ENCODE measurements at places on chromosomes 13 and 19.

GRCh38 chr13:110869805-110870706 lies 44.8 kb downstream of the ANKRD10 start:
- DNase-seq: peak; percentile 8

DNA sequence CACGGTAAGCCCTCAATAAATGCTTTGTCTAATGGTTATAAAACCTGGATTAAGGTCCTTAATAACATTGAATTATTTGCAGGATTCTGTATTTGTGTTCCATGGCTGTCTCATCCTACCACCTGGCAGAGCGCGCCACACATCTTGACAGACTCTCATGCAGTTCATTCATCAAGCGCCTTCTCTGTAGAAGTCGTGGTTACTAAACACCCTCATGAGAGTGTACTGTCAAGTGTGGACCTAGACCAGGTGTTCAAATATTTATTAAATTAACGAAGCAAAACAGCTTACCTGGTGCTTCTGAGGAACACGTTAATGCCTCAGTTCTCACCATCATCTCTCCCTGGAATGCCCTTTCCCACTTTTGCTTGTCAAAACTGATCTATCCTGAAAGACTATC lies 13.1 kb upstream of the FBXL3 start:
- DNase-seq: no peak

GRCh38 chr19:35302446-35302845 lies 10.5 kb downstream of the MAG start:
- DNase-seq: no peak

DNA sequence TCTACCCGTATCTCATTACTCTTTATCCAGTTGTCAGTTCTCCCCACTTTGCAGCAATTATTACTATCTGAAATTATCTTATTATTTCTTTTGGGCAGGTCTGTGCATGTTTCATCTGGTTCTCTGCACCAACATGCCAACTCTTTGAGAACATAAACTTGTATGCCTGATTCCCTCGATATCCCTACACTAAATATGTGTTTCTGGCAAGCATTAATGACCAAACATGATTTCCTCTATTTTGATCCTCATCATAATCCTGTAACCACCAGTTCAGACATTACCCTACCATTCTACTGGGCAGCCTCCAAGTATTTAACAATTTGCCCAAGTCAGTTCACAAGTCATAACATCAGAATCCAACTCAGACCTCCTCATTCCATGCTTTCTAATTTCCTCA lies 426.1 kb downstream of the FOXO1 start:
- DNase-seq: no peak

DNA sequence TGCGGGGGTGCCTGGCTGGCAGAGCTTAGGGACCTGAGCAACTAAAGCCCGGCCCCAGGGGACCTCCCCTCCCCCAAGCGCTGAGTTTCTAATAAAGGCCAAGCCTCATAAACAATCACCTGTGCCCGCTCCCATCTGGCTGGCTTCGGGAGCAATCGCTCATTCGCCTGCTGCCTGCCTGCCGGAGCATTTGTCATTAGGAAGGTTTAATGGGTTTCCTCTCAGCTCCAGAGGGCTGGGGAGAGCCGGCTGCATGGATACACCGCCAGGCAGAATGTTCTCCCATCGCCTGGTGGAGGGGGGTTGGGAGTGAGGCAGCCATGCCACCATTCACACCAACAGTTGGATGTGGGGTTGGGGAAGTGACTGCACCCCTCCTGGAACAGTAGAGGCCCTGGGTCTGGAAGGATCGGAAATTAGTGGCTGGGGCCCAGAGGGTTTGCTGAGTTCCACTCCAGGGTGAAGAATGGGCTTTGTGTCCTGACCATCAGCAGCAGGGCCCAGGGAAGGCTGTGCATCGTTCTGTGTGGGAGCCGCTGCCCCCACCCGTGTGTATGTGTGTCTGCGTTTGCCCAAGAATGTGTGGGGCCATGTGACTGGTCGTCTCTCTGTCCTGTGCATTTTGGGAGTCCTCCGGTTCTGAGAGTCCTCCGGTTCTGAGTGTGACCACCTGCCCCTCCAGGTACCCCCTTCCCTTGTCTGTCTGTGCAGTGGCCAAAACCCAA lies 15.3 kb downstream of the PIN1 start:
- no peak for DNase-seq

DNA sequence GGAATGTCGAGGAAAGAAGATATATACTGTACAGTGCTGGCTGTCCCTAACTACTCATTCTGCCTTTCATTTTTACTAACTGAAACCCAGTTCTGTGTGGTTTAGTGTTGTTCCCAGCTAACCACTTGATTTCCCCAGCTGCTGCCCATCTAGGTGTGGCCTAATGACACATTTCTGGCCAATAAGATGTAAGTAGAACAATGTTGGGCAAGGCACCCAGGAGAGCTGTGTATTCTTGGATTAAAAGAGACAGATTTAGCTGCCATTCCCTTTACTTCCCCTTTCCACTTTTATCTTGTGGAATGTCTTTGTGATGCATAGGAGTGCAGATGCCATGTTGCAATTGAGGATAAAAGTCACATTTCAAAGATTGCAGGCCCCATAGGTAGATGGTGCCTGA lies 28.3 kb upstream of the PCDH9 start:
- no peak for DNase-seq

GRCh38 chr19:29538651-29539050 lies 12.9 kb downstream of the VSTM2B start:
- no peak for DNase-seq

DNA sequence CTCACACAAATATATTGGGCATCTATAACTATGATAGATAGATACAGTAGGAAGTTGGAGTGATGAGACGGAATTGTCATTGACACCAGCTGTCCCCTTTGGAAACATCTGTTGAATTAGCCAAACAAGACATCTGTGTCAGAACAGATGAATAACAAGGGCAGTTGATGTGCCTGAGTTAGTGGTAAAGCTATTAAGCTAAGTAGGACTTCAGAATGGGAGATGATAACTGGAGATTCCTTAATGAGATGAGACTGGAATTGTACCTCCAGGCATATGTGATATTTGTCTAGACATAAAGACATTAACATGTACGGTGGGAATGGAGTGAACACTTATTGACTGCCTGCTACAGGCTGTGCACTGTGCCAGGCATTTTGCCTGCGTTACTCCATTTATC lies 78.7 kb downstream of the MBNL2 start:
- no peak for DNase-seq

DNA sequence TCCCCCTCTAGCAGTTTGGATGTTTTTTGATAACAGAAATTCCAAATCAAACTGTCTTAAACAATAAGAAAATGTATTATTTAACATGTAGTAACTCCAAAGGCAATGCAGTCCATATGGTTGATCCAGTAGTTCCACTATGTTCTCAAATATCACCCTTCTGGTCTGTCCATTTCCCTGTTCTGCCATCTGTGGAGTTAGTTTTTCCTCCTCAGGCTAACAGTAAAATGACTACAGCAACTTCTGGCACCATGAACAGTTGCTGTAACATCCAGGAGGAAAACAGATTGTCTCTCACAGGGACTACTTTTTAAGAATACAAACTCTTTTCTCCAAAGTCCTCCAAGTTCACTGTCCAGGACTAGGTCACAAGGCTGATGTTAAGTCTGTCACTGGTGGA lies 455.4 kb downstream of the FGF14 start:
- DNase-seq: no peak

GRCh38 chr19:2271234-2272103 lies 10.5 kb downstream of the PEAK3 start:
- DNase-seq: no peak

DNA sequence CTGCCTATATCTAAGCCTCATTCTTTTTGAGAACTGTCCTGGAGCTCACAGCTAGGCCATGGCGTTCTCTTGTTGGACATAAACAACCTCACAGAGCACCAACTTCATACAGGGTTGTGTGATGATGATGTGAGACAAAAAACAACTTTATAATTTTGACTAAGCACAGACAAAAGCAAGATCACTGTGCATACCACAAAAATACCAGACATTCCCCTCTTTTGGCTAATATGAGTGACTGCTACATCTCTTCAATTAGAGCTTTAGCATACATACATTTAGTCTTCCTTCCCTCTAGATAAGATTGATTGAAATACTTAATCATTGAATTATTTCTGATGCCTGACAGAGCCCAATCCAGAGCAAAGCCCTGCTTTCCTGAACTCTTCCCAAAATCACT lies 8.3 kb downstream of the MAB21L1 start:
- DNase-seq: no peak

DNA sequence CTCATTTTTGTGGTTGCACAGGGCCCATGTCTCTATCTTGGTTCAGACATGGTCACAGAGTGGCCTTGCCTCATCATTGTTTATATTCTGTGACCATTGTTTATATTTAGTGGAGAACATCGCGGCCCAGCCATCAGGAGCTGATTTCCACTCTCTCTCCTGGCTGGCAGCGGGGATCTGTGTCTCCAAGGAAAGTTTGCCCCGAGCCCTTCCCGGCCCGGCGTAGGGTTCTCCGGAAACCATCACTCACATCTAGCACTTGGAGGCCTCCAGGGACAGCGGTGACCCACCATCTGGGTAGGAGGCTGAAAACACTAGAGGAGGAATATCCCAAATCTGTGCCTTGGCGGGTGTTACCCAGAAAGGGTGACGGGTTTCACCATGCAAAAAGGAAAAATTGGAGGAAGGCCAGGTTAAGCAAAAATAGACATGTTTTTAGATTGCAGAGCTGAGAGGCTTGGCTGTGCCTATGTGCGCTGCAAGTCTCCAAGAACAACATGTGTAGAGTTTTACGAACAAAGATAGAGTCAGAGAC lies 726 bp upstream of the ZNF358 start:
- no peak for DNase-seq

- DNase-seq: no peak
Measured at GRCh38 chr19:34974646-34975045, 10.6 kb upstream of the ZNF792 start.

- no peak for DNase-seq
Measured at GRCh38 chr19:50722201-50723013, 757 bp upstream of the CLEC11A start.

GRCh38 chr19:9720541-9720940 lies 45.6 kb upstream of the ZNF562 start:
- DNase-seq: no peak

- DNase-seq: no peak
Measured at GRCh38 chr19:16726916-16727315, 7.3 kb downstream of the NWD1 start.

DNA sequence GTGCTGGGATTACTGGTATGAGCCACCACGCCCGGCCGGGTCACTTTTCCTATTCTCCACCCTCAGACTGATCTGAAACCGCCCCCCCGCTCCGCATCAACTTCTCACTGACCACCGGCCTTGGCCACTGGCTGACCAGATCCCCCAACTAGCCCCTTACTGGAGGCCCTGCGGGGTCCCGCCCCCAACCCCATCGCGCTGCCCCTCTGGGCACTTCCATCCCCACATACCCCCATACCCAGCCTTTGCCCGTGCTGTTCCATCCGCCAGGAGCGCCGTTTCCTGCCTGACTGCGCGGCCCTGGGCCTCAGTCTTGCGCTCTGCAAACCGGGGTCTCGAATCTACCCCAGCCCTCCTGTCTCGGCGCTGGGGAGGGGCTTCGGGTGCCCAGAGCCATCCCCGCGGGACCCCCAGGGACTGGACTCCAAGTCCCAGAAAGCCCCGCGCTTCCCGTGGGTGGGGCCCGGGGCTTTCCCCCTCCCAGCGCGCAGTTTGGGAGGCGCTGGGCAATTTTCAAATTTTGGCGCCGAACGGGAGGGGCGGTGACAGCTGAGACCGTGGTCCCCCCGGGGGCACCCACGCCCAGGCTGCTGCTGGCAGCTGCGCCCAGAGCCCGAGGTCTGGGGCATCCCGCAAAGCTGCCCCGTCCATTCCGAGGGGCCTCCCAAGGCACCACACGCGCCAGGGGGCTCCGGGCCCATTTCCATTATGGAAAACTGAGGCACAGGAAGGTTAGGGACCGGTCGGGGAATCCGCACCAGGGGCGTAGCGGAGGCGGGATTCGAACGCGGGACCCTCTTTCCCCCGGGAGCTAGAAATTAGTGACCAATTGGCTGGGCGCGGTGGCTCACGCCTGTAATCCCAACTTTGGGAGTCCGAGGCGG lies 5.2 kb upstream of the LMNB2 start:
- peak; percentile 71 for DNase-seq

GRCh38 chr13:43058831-43059230 lies 35.4 kb downstream of the DNAJC15 start:
- DNase-seq: no peak

DNA sequence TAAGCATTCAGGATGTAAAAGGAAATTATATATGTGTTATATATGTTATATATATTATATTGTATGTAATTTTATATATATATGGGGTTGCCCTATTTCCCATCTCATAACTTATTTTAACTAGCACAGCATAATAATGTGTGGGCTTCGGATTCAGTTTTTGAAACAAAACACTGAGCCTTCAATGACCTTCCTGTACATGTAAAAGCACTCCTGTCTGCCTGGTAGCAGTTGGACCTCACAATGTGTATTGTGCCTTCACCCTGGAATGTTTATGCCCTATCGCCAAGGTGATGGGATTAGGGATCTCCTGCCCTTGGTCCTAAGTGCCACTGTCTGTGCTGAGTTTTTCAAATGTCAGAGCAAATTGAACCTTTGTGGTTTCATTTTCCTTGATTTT lies 968.8 kb downstream of the TUBA3C start:
- no peak for DNase-seq

GRCh38 chr13:54647275-54647674 lies 1618.7 kb downstream of the OLFM4 start:
- DNase-seq: no peak

DNA sequence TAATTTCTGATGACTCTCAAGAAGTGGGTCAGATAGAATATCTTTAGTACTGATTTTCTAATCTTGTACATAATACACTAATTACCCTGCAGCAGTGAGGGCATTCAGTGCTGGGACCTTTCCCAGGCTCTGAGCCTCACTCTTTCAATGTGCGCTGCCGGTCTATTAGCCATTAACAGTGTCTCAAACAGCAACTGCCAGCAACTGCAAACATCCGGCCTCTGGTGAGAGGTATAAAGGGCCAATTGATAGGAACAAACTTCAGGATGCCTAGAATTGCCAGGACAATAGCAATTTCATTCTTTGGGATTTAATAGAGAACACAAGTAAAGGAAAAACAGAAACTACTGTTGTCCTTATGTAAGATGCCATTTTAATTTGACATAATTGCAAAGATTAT lies 604.4 kb upstream of the SPRY2 start:
- DNase-seq: no peak

DNA sequence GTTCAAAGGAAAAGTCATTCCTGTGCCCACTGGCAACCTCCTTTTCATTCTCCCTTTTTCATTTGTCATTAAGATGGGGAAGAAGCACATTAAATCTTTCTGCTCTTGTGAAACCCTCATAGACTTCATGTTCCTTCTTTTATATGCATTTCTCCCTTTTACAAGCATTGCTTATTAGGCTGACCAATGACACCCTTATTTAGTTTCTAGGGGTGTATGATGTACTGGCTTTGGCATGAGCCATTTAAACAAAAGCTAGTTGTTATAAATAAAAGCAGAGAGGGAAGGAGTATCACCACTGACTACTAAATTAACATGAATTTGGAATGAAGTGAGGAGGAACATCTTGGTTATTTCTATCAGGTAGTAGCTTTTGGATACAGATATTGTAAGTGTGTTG lies 68.2 kb upstream of the PCDH9 start:
- DNase-seq: no peak

GRCh38 chr19:36331353-36332228 lies 47.4 kb downstream of the ZFP14 start:
- peak; percentile 49 for DNase-seq

All from stimulated activated CD4-positive, alpha-beta T cell treated with anti-CD3 and anti-CD28 coated beads, Interleukin-4, amount 100 ng/mL, for 1 hour (primary cell).